ENCODE measurements at places on chromosomes 6 and 20.

- no peak for DNase-seq
These were observed 136.5 kb upstream of the AKAP12 start for GRCh38 chr6:151103266-151103665.

GRCh38 chr6:107638493-107638892 is 148.6 kb downstream of the SOBP start:
- no peak for DNase-seq

DNA sequence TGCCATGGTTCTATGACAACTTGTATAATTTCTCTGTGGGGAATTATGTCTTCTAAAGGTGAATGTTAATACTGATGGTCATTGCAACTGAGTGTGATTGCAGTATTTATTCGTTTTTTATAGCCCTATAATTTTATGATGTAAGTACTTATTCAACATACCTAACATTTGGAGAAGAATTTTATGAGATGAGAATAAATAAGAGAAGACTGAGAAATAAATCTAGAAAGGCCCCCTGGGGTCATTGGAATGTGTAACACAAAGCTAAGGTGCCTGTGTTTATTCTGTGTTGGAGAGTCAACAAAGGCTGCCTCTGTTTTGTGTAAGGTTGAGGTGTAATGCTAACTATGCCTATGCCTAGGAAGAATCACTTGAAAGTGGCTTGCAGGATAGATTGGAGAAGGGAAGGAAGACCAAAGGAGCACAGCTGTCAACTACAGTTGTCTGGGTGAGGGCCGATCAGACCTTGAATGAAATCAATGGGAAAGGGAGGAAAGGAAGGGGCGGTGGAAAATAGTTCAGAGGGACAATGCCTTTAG is 1076.7 kb downstream of the KIF16B start:
- no peak for DNase-seq

- DNase-seq: no peak
These were observed 105.1 kb downstream of the UST start for GRCh38 chr6:148851683-148852556.

GRCh38 chr6:105174512-105174911 is 5.3 kb downstream of the POPDC3 start:
- no peak for DNase-seq

DNA sequence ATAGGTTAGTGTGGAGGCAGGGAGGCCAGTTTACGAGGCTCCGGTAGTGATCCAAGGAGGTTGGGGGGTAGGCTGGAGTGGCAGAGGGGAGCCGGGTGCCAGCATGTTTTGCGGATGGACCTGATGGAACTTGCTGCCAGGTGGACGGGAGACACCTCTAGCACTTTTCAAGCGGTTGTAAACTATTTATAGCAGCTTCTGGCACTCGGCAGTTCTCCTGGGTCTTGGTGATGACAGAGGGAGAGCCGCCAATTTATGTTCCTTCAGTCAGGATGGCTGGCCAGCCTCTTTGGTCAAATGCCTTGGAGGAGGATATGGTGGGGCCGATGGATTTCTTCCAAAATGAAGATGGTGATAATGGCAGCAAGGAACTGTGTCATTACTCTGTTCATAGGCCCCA is 28.8 kb downstream of the TFAP2C start:
- DNase-seq: no peak

GRCh38 chr20:2230726-2231488 is 64.9 kb upstream of the TGM3 start:
- peak; percentile 24 for DNase-seq

DNA sequence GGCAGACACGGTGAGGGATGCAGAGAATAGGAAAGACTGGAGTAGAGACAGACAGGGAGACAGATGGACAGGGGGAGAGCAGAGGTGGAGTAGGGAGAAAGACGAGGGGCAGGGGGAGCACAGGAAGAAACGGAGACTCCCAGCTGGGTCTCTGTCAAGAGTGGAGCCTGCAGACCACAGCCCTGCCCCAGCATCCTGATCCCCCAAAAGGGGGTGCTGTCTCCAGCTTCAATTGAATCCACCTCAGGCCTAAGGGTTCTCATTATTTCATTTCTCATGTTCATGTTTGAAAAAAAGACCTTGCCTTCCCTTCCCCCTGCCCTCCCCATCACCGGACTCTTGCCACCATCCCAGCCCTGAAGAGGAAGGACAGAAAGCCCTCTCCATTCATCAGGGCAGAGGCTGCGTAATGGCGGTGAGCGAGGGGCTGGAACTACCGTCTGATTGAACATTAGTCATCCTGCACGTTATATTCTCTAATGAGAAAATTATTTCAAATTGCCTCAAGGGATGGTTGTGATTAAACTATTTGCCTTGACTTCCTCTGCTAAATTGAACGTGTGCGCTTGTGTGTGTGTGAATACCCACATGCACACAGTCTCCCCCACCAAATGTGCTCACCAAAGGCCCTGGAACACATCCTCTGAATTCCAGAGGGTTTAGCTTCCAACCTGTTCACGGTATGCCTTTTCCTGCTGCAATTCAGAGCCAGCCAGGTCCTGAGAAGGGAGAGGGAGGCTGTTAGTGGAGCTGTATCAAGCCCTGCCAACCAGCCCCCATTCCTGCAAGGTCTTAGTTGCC is 98.3 kb downstream of the CDC5L start:
- no peak for DNase-seq

DNA sequence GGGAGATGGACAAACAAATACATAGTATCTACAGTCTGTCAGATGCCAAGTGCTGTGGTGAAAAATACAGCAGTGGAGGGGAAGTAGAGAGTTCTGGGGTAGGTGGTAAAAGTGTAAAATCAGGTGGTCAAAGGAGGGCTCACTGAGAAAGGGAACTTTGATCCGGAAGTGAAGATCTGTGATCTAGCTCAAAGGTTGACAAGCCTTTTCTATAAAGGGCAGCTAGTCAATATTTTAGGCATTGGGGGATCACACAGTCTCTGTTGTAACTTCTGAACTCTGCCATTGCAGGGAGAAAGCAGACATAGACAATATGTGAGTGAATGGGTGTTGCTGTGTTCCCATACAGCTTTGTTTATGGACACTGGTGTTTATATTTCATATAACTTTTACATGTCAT is 38.6 kb downstream of the SH3BGRL2 start:
- no peak for DNase-seq

DNA sequence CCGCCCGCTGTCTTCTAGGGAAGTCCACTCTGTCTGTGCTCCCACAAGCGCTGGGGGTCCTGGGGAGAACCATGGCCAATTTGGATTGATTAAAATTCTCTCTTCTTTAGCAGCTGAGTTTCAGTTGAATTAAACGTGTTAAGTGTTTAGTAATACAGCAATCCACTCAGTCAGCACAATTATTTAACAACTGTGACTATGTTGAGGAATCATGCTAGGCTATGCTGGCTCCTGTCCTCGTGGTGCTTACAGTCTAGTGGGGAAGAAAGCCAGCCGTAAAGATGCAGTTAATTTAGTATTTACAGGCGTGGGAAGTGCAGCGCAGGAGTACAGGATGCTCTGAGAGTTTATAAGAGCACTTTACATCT is 88.9 kb upstream of the FOXP4 start:
- no peak for DNase-seq

DNA sequence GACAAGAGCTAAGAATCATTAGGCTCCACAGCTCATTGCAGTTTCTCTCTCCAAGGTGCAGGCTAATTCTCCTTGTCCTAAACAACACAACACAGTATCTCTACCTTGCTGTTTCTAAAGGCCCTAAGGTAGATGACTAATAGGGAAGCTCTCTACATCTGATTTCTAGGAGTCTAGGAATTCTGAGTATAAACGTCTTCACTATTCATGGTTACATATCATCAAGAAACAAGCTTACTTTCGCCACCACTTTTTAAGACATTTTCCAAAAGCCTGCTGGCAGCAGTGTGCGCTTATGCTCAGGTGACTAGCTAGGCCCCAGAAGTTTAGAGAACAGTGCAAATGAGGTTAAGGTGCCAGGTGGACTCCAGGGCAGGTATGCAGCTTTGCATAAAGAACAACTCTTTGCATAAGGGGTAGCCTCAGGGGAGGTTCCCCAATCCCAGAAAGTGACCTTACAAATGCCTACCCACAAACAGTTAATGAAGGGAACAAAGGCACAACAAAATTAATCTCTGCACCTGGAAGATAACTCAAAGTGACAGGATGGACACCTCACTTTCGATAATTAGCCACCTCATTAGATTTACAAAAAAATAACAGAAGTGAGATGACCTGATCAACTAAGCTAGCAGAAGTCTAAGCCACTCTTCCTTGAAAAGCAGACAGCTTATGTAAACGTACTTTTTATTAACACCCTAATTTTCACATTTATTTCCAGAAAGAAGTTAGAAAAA is 20.1 kb downstream of the B4GALT5 start:
- no peak for DNase-seq

DNA sequence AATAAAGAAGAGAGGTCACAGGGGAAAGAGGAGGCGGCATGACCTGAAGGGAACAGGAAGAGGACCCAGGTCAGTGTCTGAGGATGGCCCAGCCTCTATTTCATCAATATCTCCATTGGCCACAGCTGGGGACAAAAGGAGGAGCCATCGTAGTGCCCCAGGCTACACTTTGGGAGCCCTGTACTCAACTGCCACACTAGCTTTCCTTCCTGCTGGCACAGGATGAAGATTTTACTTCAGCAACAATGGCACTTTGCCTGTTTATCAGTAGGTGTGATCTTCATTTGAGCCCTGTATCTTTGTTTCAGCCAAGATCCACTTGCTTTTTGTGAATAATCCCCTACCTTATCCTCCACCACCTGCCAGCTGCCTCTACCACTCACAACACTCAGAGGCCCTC is 35.4 kb upstream of the RCAN2 start:
- DNase-seq: no peak

- peak; percentile 29 for DNase-seq
These were observed 35.3 kb downstream of the FOXP4 start for GRCh38 chr6:41581381-41581991.

DNA sequence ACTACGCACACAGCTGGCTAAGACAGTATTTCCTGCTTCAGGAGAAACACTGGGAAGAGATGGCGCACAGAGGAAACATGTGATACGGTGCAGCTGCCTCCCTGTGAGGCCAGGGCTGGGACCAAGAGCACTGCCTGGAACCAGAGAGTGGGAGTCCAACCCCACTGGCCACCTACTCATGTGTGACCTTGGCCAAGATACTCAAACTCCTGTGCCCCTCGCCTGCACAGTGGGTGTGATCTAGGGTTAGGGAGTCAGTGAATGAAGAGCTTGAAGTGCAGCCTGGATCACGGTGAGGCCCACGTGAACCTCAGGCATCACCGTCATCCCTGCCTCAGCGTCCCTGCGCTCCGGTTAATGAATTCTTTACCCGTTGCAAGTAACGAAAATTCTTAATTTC is 41.7 kb upstream of the MPC1 start:
- DNase-seq: no peak

DNA sequence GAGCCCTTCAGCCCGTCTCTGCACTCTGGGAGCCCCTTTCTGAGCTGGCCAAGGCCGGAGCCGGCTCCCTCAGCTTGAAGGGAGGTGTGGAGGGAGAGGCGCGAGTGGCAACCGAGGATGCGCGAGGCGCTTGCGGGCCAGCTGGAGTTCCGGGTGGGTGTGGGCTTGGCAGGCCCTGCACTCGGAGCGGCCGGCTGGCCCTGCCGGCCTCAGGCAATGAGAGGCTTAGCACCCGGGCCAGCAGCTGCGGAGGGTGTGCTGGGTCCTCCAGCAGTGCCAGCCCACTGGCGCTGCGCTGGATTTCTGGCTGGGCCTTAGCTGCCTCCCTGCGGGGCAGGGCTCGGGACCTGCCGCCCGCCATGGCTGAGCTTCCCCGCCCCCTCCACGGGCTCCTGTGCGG is 49.8 kb downstream of the GMPR start:
- DNase-seq: no peak

DNA sequence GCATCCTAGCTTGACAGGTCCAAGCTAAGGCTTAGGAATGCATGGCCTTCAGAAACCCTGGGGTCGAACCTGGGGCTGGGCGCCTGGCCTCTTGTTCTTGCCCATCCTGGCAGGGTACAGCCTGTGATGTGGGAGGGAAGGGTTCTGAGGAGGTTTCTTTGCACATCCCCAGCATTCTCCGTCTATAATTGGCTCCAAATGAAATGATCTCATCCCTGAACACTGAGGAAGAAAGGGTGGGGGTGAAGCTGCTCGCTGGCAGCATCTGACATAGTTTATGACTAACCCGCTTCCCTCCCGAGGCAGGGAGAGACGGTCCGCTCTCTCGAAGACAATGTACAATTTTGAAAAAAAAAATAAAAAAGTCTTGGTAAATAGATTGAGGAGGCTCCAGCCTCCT is 67.1 kb upstream of the ZNFX1 start:
- no peak for DNase-seq

- no peak for DNase-seq
These were observed 142.1 kb downstream of the DTNBP1 start for GRCh38 chr6:15520626-15521203.

GRCh38 chr6:122654012-122654411 is 43.8 kb downstream of the PKIB start:
- no peak for DNase-seq

DNA sequence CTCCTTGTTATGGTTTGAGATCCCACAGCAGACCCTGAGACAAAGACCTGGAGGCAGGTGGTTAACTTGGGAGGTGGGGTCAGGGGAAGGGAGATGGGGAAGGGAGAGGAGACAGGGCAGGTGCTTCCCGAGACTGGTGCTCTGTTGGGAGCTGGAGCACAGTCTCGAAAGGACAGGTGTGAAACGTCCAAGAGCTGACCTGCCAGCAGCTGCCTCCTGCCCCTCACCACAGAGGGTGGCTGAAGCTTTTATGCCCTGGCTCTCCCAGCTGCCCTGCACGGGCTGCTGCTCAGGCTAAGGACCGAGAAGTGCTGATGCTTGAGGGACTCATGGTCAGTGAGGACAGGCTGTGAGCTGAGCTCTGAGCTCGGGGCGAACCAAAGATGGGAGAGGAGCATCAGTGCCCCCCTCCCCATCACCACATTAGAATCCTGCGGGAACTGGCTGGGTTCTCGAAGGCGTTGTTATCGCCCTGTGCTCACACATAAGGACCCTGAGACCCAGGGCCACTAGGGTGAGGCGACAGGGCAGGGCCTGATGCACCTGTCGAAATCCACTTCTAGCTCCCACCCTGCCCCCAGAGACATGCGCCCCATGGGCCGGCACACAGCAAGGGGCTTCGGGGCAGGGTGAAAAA is 25.3 kb upstream of the CD93 start:
- no peak for DNase-seq

DNA sequence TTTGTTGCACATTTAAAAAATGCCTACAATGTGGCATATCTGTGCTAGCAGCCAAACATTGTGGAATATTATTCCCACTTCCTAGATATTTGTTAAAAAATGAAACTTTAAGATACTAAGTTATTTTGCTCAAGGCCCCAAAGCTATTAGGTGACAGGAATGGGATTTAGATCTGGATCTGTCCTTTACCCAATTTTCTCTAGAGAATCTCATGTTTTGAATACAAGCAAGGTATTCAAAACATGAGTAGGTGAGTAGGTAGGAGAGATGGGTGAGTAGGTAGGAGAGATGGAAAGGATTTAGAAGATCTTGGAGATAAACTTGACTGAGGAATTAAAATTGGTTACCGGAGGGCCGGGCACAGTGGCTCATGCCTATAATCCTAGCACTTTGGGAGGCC is 61.2 kb upstream of the AKIRIN2 start:
- DNase-seq: no peak

GRCh38 chr20:63180569-63181185 is 35.3 kb downstream of the YTHDF1 start:
- no peak for DNase-seq

GRCh38 chr6:143333749-143334520 is 116.6 kb downstream of the ADAT2 start:
- DNase-seq: no peak

Data from mucosa of descending colon (tissue), 3 donors.